ENCODE measurements at places on chromosomes 3 and 15. TPM values are rescaled to one million over a fixed set of nuclear protein-coding genes. Genes with fewer than 3 reads are reported as not detected.

DNA sequence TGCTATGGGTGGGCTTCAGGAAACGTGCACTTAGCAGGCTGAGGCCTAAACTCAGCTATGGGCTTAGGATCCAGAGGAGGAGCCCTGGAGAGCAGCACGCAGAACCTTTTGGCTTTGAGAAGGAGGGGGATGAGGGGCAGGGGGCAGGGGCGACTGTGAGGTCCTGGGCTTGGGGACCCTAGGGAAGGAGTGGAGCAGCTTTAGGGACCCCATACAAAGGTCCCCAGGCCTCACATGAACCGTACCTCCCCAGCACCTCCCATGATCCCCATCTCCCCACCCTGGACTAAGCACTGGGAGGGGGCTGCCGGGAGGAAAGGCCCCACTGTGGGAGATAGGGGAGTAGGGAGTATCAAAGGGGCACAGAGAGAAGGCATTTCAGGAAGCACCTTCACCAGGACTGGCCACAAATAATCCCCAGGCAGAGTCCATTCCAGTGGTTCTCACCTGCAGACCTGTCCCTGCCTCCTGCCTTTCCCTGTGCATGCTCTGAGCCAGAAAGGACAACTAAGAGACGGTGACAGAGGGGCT, 62.0 kb upstream of the KLF13 start:
- H3K4me3 ChIP-seq: no peak overlapping the region
- H3K36me3 ChIP-seq: no peaks in the 10 kb centered on the region
- peak; percentile 1 for DNase-seq
- no peak overlapping the region for H3K27ac ChIP-seq

DNAJA4 gene
- total RNA-seq: not detected

- no peak for DNase-seq
- no peak overlapping the region for H3K27ac ChIP-seq
- no peaks in the 10 kb centered on the region for H3K4me1 ChIP-seq
- no peaks in the 10 kb centered on the region for H3K36me3 ChIP-seq
- H3K27me3 ChIP-seq: no peaks in the 10 kb centered on the region
These were observed 20.0 kb downstream of the SPTSSB start for GRCh38 chr3:161351330-161351729.

GRCh38 chr3:170689893-170690660, 104.2 kb upstream of the SLC7A14 start:
- no peaks in the 10 kb centered on the region for H3K4me1 ChIP-seq
- peak; percentile 76 for DNase-seq
- no peak overlapping the region for H3K4me3 ChIP-seq

SOX14 gene
- not detected for total RNA-seq

SACM1L gene
- total RNA-seq: 61.8 TPM

MOBP gene
- not detected for total RNA-seq

DNA sequence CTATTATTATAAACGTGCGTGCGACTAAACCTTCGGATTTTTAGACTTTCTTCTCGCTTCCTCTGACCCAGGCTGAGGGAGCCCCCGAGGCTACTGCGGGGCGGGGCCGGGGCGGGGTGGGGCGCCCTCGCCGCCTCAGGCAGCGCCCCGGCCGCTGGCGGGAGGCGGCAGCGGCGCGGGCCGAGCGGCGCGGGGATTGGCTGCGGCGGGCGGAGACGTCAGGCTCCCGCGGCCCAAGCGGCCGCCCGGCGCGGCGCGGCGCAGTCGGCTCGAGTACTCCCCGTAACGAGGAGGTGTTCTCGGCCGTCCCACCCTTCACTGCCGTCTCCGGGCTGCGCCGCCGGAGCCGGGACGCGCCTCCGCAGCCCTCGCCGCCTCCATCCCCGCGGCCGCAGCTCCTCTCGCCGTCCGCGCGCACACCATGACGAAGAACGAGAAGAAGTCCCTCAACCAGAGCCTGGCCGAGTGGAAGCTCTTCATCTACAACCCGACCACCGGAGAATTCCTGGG, at the start of gene ATP1B3:
ATP1B3 (plus strand) TSS at position 263 of the 510 bp plus-strand sequence; CDS start at position 422, 159 bp downstream.
- H3K4me1 ChIP-seq: peaks cover 16% of the 10 kb centered on the region
- peak; percentile 92 for DNase-seq
- peak within 1 kb of the TSS; percentile 93 for H3K4me3 ChIP-seq
- H3K36me3 ChIP-seq: no peaks in the 10 kb centered on the region

- no peak overlapping the region for H3K4me3 ChIP-seq
- no peak overlapping the region for H3K27ac ChIP-seq
- no peaks in the 10 kb centered on the region for H3K27me3 ChIP-seq
- H3K4me1 ChIP-seq: no peaks in the 10 kb centered on the region
- no peak for DNase-seq
These were observed 446.9 kb downstream of the EDEM1 start for GRCh38 chr3:5634411-5634810.

DNA sequence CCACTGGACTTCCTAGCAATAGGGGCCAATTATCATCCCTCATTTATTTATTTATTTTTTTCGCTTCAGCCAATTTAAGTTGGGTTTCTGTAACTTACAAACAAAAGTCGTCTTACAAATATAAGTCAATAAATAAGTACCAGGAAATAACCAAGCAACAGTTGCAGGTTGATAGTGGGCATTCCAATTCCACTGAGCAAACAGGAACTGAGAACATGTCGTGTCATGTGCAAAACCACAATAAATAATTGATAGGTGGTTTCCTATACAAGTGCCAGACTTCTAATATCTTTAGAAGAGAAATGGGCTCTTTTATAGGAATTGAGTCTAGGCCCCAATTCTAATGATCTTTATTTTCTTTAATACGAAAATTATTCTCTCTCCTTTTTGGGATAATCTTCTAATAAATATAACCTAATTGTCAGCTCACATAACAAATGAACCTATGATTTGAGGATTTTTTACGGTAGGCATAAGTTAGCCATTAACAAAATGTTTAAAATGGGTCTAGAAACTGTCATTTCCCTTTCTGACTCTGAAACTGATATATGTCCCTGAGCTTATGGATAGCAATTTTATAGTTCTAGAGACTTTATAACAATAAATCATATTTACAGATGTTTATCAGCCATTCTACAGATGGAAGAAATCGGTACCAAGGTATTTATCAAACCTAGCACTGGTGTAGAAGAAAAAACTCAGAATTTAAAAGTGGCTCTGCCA, 571.8 kb downstream of the FOXP1 start:
- H3K27ac ChIP-seq: no peak overlapping the region
- no peak overlapping the region for H3K4me3 ChIP-seq
- H3K27me3 ChIP-seq: no peaks in the 10 kb centered on the region

A4GNT gene
- not detected for total RNA-seq

PML gene
- 18.0 TPM for total RNA-seq

GRCh38 chr3:10510086-10510742, 4.8 kb upstream of the ATP2B2 start:
- H3K4me3 ChIP-seq: no peak overlapping the region
- no peak overlapping the region for H3K27ac ChIP-seq
- no peaks in the 10 kb centered on the region for H3K36me3 ChIP-seq

BSN gene
- total RNA-seq: 0.17 TPM

PTPN9 gene
- total RNA-seq: 11.4 TPM

- no peak for DNase-seq
- no peaks in the 10 kb centered on the region for H3K36me3 ChIP-seq
- H3K4me1 ChIP-seq: no peaks in the 10 kb centered on the region
- H3K4me3 ChIP-seq: no peak overlapping the region
- H3K27ac ChIP-seq: no peak overlapping the region
These were observed 53.0 kb downstream of the CYP19A1 start for GRCh38 chr15:51285399-51285798.

DNA sequence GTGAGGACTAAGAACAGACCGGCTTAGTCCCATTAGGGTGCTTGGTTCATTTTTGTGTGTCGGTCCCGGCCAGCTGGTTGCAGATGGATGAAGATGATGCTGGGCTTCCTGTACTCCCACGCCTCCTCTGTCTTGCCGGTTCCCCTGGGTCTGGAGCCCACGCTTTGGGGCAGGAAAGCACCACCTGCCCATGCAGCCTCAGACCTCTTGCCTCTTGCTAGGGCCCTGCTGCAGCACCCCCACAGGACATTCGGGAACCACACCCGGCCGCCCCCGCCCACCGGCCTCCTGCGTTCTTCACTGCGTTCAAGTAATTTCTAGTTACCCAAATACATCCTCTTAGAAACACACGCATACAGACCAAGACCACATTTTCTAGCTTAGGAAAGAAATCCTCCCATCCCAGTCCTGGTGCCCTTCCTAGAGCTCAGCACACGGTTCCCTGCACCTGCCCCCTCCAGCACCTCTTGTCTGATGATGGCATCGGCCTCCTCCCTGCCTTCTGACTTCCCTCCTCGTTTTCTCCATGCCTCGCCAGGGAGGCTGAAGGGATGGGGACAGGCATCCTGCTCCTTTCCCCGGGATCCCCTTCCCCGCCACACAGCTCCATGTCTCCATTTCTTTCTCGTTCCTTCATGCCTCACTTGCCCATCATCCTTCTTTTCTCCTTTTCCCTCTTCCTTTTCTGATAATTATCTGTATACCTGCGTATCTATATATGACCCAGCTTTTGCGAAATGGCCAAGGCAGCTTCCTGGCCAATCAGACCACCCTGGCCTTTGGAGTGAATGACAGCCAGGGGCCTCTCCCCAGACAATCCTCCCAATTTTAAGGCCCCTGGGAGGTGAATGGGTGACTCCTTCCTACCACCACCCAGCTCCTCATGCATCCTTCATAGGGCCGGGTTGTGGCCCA, 30.9 kb downstream of the FAM3D start:
- DNase-seq: no peak
- H3K27ac ChIP-seq: no peak overlapping the region
- H3K4me3 ChIP-seq: no peak overlapping the region
- H3K4me1 ChIP-seq: peaks cover 10% of the 10 kb centered on the region

DNA sequence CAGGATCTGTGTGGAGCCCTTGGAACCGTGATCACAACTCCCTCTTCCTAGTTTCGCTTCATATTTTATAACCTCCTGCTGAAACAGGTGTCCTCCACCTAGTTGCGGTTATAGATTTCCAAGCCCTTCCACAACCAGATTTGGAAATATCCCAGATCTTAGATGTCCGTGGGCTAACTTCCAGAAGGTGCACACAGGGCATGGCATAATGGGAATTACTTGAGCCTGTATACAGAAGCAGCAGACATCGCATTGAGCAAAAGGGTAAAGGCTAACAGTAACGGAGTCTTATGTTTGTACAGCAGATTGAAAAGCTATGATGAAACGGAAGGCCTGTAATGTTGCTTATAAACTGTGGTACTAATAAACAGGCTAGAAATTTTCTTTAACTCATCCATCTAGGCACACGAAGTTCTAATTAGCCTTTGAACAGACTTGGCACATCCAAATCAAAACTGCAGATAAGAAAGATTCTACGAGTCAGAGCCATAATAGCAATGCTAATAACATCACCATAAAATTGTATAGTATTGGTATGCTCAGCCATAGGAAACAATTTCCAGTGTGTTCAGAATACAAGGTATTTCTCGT, 1.2 kb upstream of the USF3 start:
- H3K36me3 ChIP-seq: no peaks in the 10 kb centered on the region
- H3K4me1 ChIP-seq: peaks cover 16% of the 10 kb centered on the region
- H3K27ac ChIP-seq: no peak overlapping the region
- peak overlapping the region; percentile 61 for H3K4me3 ChIP-seq

DNA sequence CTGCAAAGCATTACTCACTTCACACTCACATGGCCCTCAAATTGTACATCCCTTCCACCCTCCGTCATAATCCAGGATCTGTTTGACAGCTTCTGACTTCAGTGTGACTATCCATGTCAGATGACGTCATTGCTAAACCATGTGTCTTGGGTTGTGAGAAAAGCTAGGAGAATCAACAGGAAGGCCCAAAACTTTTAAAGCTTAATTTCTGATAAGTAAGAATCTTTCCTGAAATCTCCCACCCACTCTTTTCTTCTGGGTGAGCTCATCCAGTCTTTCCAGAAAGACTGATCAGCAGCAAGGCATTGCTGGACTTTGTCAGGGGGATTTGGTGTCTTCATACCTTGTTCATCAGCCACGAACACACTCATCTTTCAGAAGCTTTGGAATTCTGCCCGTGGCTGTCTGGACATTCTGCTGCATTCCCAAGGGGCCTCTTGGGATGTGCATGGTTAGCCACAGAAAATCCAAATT, 11.5 kb upstream of the LMCD1 start:
- DNase-seq: no peak
- no peak overlapping the region for H3K27ac ChIP-seq
- peaks cover 14% of the 10 kb centered on the region for H3K27me3 ChIP-seq
- H3K4me1 ChIP-seq: peaks cover 44% of the 10 kb centered on the region

GRCh38 chr15:35936284-35936683, 390.3 kb upstream of the DPH6 start:
- peak; percentile 31 for DNase-seq
- no peaks in the 10 kb centered on the region for H3K36me3 ChIP-seq
- H3K27ac ChIP-seq: no peak overlapping the region
- peaks cover 12% of the 10 kb centered on the region for H3K4me1 ChIP-seq

WNT5A gene
- total RNA-seq: 3.3 TPM

- peaks cover 23% of the 10 kb centered on the region for H3K4me1 ChIP-seq
- no peak for DNase-seq
- no peaks in the 10 kb centered on the region for H3K36me3 ChIP-seq
- no peaks in the 10 kb centered on the region for H3K27me3 ChIP-seq
These were observed 31.9 kb downstream of the SMAD6 start for GRCh38 chr15:66733976-66734375.

- H3K27ac ChIP-seq: no peak overlapping the region
- no peak overlapping the region for H3K4me3 ChIP-seq
These were observed 82.7 kb downstream of the RARB start for GRCh38 chr3:25510797-25511196.

HMG20A gene
- 75.6 TPM for total RNA-seq

- H3K36me3 ChIP-seq: no peaks in the 10 kb centered on the region
- H3K4me1 ChIP-seq: no peaks in the 10 kb centered on the region
- no peak for DNase-seq
- H3K27ac ChIP-seq: no peak overlapping the region
- no peak overlapping the region for H3K4me3 ChIP-seq
- H3K27me3 ChIP-seq: no peaks in the 10 kb centered on the region
These were observed 278.4 kb upstream of the ZPLD1 start for GRCh38 chr3:102156426-102156825.

DNA sequence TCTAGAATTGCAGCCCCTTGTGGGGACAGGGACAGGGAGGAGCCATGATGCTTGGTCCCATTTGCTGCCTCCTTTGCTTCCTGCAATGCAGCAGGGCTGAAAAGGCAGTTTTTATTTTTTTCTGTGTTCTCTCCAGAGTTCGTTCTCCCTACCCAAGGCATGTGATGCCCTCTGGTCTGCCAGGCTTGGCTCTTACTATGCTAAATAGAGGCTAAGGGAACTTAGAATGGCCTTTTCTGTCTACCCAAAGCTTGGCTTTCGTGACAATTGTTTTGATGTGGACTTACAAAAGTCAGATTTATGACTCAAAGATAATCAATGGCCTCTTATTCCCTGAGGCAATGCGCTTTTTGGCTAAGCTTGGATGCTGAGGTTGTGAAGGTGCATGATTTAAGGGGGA, 293.3 kb upstream of the TBL1XR1 start:
- H3K4me1 ChIP-seq: peaks cover 5% of the 10 kb centered on the region
- DNase-seq: no peak
- H3K27ac ChIP-seq: no peak overlapping the region
- H3K27me3 ChIP-seq: no peaks in the 10 kb centered on the region
